ENCODE measurements at places on chromosomes 12 and 14.

DNA sequence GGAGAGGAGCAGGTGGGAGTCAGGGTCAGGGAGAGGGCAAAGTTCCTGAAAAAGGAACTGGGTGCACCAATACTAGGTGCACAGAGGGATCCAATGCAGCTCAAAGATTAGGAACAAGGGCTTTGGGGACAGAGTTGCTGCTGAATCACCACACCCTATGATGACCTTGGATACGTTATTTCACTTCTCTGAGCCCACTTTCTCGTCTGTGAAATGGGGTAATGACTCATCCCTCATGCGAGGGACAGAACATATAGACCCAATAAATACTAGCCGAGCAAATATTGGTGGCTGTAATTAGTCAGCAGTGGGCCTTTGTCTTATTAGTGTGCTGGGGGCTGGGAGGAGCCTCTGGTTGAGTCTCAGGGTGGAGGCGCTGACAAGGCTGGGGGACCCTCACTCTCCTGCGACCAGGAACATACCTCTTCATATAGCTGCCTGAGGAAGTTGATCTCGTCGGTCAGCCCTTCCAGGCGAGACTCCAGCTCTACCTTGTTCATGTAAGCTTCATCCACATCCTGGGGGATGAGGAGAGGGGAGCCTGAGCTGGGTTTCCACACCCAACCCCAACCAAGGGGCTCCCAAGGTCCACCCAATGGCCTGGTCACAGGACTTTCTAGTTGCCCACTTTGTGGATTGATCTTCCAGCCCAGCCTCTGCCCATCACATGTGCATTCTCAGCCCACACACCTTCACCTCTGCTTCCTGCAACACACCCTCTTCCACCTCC is 4.5 kb downstream of the KRT8 start:
- DNase-seq = no peak

GRCh38 chr14:25546826-25547225 is 496.9 kb upstream of the STXBP6 start:
- DNase-seq = no peak

- no peak for DNase-seq
Observed at GRCh38 chr14:65920996-65921395, 508.5 kb downstream of the FUT8 start.

DNA sequence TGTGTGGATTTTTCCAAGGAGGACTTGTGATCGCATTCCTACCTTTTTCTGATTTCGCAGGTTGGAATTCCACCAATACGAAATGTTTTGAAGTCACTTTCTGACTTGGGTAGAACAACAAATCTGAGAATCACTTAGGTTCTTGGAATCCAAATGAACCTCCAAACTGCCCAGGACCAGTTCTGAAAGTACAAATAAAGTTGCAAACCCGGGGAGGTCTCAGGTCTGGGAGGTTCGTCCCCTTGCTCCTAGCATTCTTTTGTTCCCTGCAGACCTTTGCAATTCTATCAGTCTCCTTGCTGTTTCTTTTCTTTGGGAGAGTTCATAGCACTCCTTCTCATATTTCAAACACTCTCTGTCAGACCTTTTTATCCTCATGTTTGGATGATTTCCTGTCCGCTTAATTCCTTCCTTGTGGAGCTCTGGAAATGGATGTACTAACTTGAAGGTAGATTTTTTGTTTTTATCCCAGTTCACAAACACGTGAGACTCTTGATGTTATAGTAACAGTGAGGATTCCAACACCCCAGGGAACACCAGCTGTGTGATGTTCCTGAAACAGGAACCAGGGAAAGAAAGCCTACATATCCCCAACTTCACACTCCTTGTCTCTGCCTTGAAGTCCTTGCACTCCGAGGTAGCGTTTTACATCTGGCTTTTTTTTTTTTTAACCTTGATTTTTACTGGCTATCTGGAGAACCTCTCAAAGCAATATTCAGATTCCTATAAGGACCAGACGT is 70.6 kb downstream of the TMEM132C start:
- no peak for DNase-seq

DNA sequence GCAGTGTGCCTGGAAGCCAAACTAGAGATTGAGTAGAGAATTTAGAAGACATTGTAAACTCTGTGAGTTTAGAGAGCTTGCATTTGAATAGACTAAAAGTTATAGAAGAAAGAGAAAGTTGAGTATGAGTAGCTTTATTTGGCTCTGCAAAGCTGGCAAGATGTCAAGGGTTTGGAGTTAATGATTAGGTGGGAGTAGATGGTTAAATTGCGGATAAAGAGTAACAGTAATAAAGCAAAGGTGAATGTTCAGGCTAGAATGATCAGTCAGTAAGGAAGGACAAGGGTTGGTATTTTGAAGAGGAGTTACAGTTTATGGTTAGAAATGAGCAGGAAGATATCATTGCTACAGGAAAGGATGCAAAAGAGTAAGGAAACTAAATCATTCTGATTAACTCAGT is 5.2 kb downstream of the PPM1A start:
- no peak for DNase-seq

DNA sequence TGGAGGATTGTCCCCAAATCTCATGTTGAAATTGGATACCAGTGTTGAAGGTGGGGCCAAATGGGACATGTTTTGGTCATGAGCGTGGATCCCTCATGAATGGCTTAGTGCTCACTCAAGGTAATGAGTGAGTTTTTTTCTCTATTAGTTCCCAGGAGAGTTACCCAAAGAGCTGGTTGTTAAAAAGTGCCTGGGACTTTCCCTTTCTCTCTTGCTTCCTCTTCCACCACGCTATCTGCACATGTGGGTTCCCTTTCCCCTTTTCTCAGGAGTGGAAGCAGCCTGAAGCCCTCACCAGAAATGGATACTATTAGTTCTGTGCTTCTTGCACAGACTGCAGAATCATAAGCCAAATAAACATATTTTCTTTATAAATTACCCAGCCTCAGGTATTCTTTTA is 465.4 kb downstream of the FSCB start:
- no peak for DNase-seq

DNA sequence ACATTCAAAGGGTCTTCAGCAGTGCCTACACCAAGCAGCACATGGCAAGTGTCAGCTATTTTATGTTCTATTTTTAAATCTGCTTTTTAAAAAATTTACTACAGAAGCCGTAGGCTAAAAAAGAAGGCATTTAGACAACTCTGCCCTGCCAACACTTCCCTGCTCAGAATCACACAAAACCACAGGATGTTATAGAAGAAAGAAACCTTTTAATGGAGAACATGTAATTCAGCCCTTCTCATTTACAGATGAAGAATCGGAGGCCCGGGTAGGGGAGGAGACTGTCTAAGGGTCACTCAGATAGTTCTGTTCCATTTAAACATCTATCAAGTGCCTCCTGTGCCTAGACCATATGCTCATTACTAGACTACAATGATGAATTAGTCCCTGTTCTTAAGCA is 171.8 kb upstream of the NTF3 start:
- no peak for DNase-seq

GRCh38 chr12:97118796-97119375 is 211.8 kb downstream of the NEDD1 start:
- DNase-seq = no peak

GRCh38 chr14:80446356-80446755 is 235.1 kb upstream of the DIO2 start:
- DNase-seq = no peak

DNA sequence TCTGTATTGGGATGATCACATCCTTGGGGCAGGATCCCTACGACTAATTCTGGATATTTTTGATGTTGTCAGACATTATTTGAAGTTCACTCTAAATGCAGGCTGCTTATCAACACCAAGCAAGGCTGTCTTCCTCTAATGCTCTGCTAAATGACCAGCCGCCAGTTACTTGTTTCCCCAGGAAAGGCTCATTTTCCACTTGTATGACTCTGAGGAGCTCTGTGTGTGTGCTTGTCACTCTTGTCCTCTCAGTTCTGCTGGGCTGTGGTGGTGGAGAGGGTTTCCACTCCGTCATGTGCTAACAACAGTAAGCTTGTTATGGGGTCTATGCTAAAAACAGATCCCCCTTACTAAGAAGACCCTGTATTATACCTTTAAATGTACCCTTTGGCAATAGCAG is 42.1 kb downstream of the ATL1 start:
- no peak for DNase-seq

- DNase-seq = no peak
Observed at GRCh38 chr14:82422230-82422629, 888.6 kb upstream of the SEL1L start.

GRCh38 chr12:58920961-58921861 is 907 bp upstream of the LRIG3 start:
- DNase-seq = no peak

GRCh38 chr12:104049278-104049902 is 597 bp downstream of the GLT8D2 start:
- DNase-seq = no peak

DNA sequence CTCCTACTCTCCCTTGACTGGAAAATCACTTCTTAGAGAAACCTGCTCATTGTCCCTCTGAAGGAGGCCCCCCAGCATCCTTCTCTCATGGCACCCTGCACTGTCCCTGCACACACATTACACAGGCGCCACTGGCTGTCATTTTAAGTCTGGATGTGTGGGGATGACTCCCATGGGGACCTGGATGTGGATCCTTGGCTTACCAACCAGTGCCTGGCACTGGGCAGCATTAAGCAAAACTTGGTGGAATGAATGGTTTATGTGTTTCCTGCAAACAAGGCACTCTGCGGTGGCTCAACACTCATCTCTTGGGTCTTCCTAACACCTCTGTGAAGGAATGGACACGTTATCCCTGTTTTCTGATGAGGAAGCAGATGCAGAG is 162.4 kb downstream of the RBM19 start:
- no peak for DNase-seq

GRCh38 chr12:124397807-124398577 is 103.1 kb downstream of the RFLNA start:
- DNase-seq = no peak

DNA sequence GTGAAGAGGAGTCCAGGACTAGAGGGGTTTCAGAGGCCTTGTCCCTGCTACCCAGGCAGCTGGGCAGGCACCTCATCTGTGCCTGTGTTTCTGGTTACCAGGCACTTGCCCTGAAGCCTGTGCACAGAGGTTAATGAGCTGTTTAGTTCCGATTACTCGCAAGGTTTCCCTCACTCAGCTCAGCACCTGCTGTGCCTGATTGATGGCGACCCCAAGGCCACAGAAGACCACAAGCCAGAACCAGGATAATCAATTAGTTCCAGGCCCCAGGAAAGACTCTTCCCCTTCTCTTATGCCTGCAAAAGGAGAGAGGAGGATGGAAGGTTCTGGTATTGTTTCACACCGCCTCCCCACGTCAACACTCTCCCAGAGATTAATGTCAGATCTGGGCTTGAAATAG is 88.8 kb upstream of the NOS1 start:
- DNase-seq = no peak

GRCh38 chr12:50287271-50287670 is 4.0 kb upstream of the LIMA1 start:
- no peak for DNase-seq

GRCh38 chr14:52220924-52221811 is 46.3 kb upstream of the PTGDR start:
- DNase-seq = no peak

GRCh38 chr12:52984136-52984535 is 22.1 kb upstream of the EIF4B start:
- DNase-seq = no peak

DNA sequence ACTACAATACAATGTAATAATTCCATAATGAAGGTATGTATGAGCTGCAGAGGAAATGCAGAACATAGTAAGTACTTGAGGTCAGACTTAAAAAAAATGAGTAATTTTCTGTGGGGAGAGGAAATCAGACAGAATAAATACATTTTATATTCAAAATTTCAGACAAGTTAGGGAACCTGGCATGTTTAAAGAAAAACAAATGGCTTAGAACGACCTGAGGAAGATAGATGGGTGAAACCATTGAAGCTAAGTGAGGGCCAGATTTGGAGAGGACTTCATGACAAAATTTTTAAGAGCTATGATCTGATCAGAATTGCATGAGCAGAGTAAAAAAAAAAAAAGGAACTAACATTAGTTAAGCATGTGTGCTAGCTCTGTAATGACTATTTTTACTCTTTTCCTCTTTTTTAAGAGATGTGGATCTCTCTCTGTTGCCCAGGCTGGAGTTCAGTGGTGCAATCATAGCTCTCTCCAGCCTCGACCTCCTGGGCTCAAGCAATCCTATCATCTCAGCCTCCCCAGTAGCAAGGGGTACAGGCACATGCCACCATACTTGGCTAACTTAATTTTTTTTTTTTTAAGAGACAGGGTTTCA is 157.6 kb upstream of the PDE3A start:
- DNase-seq = no peak

- no peak for DNase-seq
Observed at GRCh38 chr12:124019115-124019514, 46.1 kb downstream of the ZNF664 start.

- no peak for DNase-seq
Observed at GRCh38 chr14:68762953-68763764, 29.7 kb downstream of the ZFP36L1 start.

DNA sequence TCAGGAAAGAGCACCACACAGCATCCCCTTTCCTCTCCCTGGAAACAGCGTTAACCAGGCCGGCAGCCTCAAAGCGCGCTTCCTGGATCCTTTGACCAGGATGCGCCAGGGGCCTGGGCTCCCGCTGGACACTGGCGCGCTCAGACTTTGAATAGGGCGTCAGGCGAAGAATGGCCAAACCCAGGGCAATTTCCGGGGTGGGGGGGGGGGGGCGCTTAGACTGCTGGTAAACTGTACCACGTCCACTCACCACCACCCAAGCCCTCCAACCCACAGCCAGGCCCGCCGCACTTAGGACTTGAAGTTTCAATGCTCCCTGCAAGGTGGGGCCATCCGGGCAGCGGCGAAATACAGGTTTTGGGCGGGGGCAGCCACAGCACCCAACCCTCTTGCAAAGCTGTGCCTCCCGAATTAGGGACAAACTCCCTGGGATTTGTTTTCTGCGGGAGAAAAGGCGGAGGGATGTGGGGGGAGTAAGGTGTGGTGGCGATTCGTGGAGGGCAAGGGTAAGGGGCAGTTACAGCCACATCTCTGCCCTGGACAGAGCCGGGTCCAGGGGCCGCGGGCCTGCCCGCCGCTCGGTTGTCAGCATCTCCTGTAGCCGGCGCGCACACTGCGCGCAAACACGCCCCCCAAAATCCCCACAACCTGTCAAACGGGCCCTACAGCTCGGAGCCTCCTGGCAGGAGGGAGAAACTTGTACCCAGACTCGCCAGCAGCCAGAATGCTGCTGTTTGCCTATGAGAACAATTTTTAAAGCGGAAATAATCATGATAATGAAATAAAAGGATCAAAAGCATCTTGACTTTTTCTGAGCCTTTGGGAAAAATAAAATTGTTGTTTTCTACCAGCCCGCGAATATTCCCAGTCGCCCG is 958 bp downstream of the RTN1 start:
- no peak for DNase-seq

GRCh38 chr12:115017346-115017745 is 333.4 kb upstream of the TBX3 start:
- DNase-seq = no peak
